ENCODE measurements at places on chromosomes 11 and 22. TPM values are rescaled to one million over a fixed set of nuclear protein-coding genes. Genes with fewer than 3 reads are reported as not detected.

Gene SERPING1
- total RNA-seq: 147 TPM

Gene SLC1A2
- total RNA-seq: 1.2 TPM

Gene LRP4
- total RNA-seq: 2.9 TPM

Gene FAM89B
- total RNA-seq: 41.2 TPM

Gene MAPK8IP2
- 0.38 TPM for total RNA-seq

Gene TOP3B
- total RNA-seq: 16.0 TPM

Gene ENTHD1
- total RNA-seq: not detected

Gene TREH
- total RNA-seq: not detected

Gene KCNJ4
- not detected for total RNA-seq

Gene SYCE3
- not detected for total RNA-seq

DNA sequence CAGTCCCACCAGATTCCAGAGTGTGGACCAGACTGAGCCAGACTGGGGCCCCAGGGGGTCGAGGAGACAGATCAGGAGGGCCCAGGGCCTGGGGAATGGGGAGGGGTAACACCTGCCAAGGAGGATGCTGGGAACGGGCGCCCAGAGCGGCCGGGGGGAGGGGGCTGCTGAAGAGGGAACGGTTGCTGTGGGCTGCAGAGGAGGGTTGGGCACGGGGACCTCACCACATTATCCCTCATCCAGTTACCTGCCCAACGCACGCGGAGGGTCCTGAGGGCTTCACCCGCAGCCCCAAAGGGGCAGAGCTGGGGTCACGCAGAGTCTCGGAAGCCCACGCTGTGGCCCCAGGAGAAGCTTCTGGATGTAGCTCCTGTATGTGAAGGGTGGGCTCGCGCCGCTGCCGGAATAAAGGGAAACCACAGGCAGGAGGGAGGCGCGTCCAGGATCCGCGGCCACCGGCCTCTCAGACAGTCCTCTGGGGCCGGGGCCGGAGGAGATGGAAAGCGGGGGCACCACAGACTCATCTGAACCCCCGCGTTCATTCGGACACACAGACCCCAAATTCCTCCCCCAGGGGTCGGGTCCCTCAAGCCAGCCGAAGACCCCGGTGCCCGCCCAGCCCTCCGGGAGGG, 866 bp upstream of the SELENOO start:
- no peaks in the 10 kb centered on the region for H3K27me3 ChIP-seq
- DNase-seq: peak; percentile 55
- no peak overlapping the region for H3K27ac ChIP-seq
- peaks cover 5% of the 10 kb centered on the region for H3K36me3 ChIP-seq
- H3K4me1 ChIP-seq: peaks cover 8% of the 10 kb centered on the region
- peak overlapping the region; percentile 94 for H3K4me3 ChIP-seq

DNA sequence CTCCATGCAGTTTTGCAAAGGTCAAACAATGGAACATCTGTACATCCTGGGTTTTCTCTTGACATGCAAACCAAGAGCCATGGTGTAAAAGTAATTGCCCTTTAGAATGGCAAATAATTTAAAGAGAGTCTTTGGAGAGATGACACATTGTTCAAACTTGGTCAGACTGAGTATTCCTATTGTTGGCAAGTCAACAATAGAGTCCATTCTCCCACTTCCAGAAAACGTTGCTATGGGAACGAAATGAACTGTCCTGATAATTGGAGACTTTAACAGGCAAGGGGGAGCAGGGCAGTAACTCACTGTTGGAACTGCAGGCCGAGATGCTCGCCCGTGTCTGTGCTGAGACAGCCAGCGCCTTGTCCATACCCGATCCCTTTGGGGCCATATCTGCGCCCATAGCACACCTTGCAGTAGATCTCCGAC, 13.9 kb downstream of the CSRP3 start:
- H3K4me1 ChIP-seq: no peaks in the 10 kb centered on the region
- DNase-seq: no peak
- no peaks in the 10 kb centered on the region for H3K36me3 ChIP-seq
- H3K27ac ChIP-seq: no peak overlapping the region

DNA sequence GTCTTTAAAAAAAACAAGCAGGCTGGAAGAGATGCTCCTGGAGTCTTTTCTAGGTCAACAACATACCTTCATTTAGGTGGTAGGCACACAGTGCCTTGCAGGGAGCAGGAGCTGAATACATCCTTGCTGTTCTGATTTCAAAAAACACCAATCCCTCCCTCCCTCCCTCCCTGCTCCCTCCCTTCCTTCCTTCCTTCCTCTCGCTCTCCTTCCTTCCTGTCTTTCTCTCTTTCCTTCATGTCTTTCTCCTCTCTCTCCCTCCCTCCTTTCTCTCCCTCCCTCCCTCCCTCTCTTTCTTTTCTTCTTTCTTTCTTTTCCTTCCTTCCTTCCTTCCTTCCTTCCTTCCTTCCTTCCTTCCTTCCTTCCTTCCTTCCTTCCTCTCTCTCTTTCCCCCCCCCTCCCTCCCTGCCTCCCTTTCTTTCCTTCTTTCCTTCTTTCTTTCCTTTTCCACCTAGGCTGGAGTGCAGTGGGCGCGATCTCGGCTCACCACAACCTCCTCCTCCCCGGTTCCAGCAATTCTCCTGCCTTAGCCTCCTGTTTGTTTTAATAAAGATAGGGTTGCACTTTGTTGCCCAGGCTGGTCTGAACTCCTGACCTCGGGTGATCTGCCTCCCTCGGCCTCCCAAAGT, 245.1 kb downstream of the MIAT start:
- no peak overlapping the region for H3K4me3 ChIP-seq
- H3K4me1 ChIP-seq: no peaks in the 10 kb centered on the region
- H3K36me3 ChIP-seq: no peaks in the 10 kb centered on the region
- no peak for DNase-seq

DNA sequence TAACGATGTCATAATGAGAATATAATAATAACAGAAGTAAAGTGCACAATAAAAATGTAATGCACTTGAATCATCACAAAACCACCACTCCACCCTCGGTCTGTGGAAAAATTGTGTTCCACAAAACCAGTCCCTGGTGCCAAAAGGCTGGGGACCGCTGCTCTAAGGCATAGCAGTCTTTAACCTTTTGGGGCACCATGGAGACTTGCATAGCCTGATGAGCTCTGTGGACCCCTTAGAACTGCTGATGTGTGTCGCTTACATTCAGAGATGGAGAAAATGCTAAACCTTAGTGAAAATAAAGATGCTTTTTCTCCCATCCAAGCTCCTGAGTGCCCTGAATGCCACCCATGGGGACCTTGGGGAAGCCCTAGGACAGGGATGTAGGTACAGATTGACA, 87.6 kb upstream of the SEPTIN5 start:
- H3K4me1 ChIP-seq: no peaks in the 10 kb centered on the region
- no peak overlapping the region for H3K27ac ChIP-seq
- no peak overlapping the region for H3K4me3 ChIP-seq
- H3K36me3 ChIP-seq: no peaks in the 10 kb centered on the region
- no peak for DNase-seq
- peaks cover 11% of the 10 kb centered on the region for H3K27me3 ChIP-seq

DNA sequence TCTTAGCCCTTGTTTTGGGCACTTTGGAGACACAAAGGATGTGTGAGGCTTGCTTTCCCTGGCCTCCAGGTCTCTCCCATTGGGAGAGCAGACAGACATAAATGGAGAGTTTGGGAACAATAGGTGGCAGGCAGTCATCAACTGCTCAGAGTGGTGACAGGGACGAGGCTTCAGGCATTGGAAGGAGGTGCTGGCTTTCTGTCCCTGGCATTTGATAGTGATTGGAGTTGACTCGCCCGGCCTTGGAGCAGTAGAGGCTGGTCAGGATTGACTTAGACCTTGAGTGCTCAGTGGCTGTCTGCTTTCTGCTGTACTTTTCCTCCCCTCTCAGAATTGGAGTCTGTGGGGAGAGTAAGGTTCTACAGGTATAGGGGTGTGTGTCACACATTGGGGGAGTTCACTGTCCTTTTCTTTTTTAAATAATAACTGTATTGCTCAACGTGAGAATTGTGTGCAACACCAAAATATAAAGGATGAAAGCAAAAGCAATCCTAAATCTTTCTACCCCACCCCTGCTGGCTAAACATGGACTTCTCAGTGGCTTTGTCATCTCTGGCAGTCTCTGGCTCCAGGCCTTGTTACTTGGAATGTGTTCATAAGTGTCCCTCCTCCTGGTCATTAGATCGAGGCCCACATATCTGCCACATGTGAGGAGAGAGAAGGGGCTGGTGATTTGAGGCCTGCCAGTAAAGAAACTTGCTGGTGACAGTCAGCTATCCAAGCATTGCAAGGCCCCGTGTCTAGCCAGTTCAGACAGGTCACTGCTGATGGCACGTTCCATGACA, 21.1 kb downstream of the SHISA8 start:
- H3K36me3 ChIP-seq: peaks cover 6% of the 10 kb centered on the region
- no peak for DNase-seq
- no peaks in the 10 kb centered on the region for H3K27me3 ChIP-seq
- H3K4me1 ChIP-seq: peaks cover 4% of the 10 kb centered on the region
- no peak overlapping the region for H3K4me3 ChIP-seq

GRCh38 chr11:88016392-88017170, 158.7 kb downstream of the RAB38 start:
- peak; percentile 84 for DNase-seq
- no peaks in the 10 kb centered on the region for H3K36me3 ChIP-seq

GRCh38 chr11:61689164-61689496, 8.9 kb downstream of the DAGLA start:
- peak overlapping the region; percentile 75 for H3K27ac ChIP-seq
- H3K27me3 ChIP-seq: no peaks in the 10 kb centered on the region
- peaks cover 10% of the 10 kb centered on the region for H3K4me1 ChIP-seq
- no peak for DNase-seq

DNA sequence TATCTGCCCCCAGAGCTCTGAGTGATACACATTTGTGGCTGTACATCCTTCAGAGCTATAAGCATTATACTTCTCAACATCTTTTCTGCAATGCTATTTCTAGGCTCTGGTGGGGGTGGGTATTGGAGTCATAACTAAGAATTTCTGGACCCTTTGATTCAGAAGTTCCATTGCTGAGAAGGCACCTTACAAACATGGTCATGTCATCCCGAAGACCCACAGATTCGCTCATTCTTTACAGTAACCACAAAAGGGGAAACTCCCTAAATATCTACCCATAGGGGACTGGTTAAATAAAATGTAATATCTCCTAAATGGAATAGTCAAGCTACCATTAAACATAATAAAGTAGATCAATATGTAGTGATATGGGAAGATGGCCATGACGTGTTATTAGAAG, 98.8 kb downstream of the PRR5L start:
- H3K27me3 ChIP-seq: no peaks in the 10 kb centered on the region
- no peak for DNase-seq
- H3K4me3 ChIP-seq: no peak overlapping the region
- no peak overlapping the region for H3K27ac ChIP-seq
- H3K4me1 ChIP-seq: peaks cover 7% of the 10 kb centered on the region

- no peak overlapping the region for H3K4me3 ChIP-seq
- peaks cover 22% of the 10 kb centered on the region for H3K4me1 ChIP-seq
- no peak overlapping the region for H3K27ac ChIP-seq
- H3K27me3 ChIP-seq: peaks cover 6% of the 10 kb centered on the region
- no peak for DNase-seq
- no peaks in the 10 kb centered on the region for H3K36me3 ChIP-seq
Observed at GRCh38 chr22:39815932-39816331, 77.6 kb downstream of the ENTHD1 start.

DNA sequence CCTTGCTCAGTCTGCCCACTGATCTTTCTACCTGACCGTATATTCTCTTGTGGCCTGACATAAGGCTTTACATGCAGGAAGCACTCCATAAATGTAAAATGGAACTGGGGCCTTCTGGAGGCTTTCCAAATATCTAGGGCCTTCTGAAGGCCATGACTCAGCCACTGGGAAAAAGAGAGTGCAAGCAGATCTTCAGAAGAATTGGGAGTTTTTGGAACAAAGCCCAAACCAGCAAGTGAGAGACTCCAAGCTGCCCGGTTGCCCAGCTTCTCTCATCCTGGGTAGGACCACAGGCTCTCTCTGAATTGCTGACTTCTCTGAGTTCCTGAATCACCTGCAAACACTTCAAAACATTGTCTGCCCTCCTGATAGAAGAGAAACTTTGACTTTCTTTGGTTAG, 107.9 kb upstream of the BMAL1 start:
- no peaks in the 10 kb centered on the region for H3K36me3 ChIP-seq
- no peak overlapping the region for H3K27ac ChIP-seq
- H3K4me3 ChIP-seq: no peak overlapping the region
- peak; percentile 86 for DNase-seq

DNA sequence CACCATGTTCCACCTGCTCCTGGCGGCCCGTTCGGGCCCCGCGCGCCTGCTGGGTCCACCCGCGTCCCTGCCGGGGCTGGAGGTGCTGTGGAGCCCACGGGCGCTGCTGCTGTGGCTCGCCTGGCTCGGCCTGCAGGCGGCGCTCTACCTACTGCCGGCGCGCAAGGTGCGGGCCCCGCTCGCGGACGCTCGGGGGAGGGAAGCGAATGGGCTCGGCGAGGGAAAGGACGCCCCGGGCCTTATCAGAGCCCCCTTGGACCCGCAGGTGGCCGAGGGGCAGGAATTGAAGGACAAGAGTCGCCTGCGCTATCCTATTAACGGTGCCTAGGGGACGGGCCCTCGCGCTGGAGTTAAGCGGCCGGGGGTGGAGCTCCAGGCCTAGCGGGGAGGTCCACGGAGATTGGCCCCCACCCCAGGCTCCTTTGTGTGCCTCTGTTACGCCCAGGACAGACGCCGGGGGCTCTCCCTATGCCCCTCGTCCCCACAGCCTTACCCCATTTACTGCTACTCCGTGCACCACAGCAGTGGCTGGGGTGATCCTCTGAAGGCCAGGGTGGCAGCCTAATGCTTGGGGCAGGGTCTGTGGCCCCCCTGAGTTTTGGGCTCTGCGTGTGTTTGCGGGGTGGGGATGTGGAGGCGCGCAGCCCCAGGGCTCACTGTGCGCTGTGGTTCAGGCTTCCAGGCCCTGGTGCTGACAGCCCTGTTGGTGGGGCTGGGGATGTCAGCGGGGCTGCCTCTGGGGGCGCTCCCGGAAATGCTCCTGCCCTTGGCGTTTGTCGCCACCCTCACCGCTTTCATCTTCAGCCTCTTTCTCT, 1.1 kb downstream of the TM7SF2 start:
- no peak overlapping the region for H3K27ac ChIP-seq
- H3K4me1 ChIP-seq: peaks cover 17% of the 10 kb centered on the region

DNA sequence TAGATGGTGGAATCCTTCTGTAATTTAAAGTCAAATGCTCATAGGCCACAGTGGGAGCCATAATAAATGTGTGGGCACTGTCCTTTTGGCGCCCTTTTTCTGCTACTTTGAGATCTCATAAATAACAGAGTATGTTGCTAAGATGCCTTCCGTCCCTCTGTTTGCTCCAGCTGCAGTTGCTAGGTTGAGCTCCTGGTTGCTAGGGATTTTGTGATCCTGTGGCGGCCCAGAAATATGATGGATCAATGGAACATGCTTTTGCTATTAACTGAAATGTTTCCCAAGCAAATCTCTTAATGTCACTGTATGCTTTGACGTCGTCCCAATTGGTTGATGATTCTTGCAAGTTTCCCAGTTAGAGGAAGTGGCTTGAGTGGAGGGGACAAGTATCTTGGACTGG, 53.5 kb downstream of the MYO18B start:
- no peaks in the 10 kb centered on the region for H3K36me3 ChIP-seq
- no peaks in the 10 kb centered on the region for H3K4me1 ChIP-seq
- no peak for DNase-seq
- no peak overlapping the region for H3K27ac ChIP-seq
- no peak overlapping the region for H3K4me3 ChIP-seq
- peaks cover 4% of the 10 kb centered on the region for H3K27me3 ChIP-seq
